C1 segment of cervical spinal cord (tissue), 14 donors: ENCODE measurements at places on chromosomes 7 and 10.

- no peak for DNase-seq
These were observed 245.0 kb downstream of the CELF2 start for GRCh38 chr10:11262494-11263345.

- no peak for DNase-seq
These were observed 83.2 kb downstream of the HIP1 start for GRCh38 chr7:75655536-75655935.

GRCh38 chr7:82257118-82257695, 186.4 kb downstream of the CACNA2D1 start:
- DNase-seq = peak; percentile 4

GRCh38 chr7:55591282-55591931, 19.1 kb upstream of the VOPP1 start:
- no peak for DNase-seq

DNA sequence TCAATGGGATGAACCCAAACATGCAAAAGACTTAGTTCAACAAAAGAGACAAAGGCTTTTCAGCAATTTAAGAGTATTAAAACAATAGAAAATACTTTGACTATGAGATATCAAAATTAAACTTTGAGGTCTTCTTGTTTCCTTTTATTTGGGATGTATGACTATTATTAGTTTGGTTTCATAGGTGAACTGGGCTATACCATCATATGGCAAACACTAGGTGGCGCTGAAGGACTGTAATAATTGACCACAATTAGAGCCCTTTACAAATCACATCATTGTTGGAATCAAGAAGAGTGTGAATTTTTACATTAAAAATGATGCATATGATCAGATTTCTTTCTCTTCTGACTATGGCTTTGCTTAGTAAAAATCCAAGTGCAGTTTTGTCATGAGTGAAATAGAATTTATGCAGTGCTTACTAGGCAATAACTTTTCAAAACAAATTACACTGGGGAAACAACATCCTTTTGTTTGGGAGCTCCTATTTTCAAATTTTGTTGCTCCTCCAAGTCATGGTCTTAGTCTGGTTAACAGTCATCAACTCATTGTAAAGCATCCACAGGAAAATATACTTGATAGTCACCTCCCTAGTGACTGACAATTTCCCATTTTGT, 14.7 kb upstream of the NXPH1 start:
- DNase-seq = peak; percentile 26
